ENCODE measurements at places on chromosomes 6 and 20.

- DNase-seq = no peak
Observed at GRCh38 chr20:57003012-57003411, 263.4 kb downstream of the BMP7 start.

GRCh38 chr20:61482056-61482887 is 230.2 kb downstream of the CDH4 start:
- DNase-seq = no peak

DNA sequence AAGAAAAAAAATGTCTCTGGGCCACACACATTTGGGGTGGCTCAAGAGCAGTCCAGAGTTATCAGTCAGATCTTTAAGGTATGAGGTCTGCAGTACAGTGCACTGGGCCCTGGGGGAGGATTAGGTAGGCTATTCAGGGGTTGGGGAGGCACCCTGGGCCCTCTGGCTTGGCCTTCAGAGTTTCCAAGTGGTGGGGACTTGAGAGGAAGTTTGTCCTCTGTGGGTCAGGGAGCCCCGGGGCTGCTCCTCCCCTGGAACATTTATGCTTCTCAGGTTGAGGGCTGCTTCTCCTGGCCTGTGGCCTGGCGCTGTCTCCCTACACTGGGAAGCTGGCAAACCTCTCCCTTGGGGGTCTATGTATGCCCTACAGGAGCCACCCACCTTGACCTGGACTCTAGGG is 46.0 kb downstream of the PTK7 start:
- DNase-seq = no peak

GRCh38 chr6:13472976-13473767 is 14.2 kb downstream of the GFOD1 start:
- DNase-seq = no peak

DNA sequence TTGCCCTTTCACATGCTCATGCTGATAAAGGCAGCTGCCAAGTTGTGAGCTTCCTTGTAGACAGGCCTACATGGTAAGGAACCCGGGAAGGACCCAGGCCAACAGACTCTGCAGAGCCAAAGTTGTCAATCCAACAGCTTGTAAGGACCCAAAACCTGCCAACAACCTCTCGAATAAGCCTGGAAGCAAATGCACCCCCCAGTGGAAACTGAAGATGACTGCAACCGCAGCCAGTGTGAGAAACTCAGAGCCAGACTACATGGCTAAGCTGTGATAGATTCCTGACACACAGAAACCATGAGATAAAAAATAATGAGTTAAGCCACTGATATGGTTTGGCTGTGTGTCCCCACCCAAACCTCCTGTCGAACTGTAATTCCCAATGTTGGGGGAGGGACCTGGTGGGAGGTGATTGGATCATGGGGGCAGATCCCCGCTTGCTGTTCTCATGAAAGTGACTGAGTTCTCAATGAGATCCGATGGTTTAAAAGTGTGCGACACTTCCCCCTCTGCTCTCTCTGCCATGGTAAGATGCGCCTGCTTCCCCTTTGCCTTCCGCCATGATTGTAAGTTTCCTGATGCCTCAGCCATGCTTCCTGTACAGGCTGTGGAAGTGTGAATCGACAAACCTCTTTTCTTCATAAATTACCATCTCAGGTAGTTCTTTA is 18.8 kb upstream of the CLPSL2 start:
- DNase-seq = no peak

- no peak for DNase-seq
Observed at GRCh38 chr6:44135875-44136274, 8.5 kb downstream of the TMEM63B start.
